Cardiac muscle cell (in vitro differentiated cells and primary cell): ENCODE measurements at places on chromosomes 2 and 18. TPM values are rescaled to one million over a fixed set of nuclear protein-coding genes. Genes with fewer than 3 reads are reported as not detected.

FAM117B gene
- 8.5 and 8.8 TPM in 2 replicates for total RNA-seq

SLC5A7 gene
- total RNA-seq: 0.04 and 0.06 TPM in 2 replicates

XDH gene
- total RNA-seq: 0.25 and 0.69 TPM in 2 replicates

FSHR gene
- 0.95 and 1.9 TPM in 2 replicates for total RNA-seq

CRYGB gene
- not detected in 2 replicates for total RNA-seq

SCG2 gene
- 0.07 TPM in 1 of 2 replicates, not detected in the other for total RNA-seq

ZBTB7C gene
- total RNA-seq: 5.5 and 6.2 TPM in 2 replicates

CGREF1 gene
- total RNA-seq: 0.48 and 1.8 TPM in 2 replicates

SERPINB4 gene
- not detected in 2 replicates for total RNA-seq

ST8SIA5 gene
- 0.67 TPM in 1 of 2 replicates, not detected in the other for total RNA-seq

RBBP8 gene
- 20.6 and 30.1 TPM in 2 replicates for total RNA-seq

KHK gene
- total RNA-seq: 9.0 and 9.6 TPM in 2 replicates

PEX13 gene
- 29.7 and 35.5 TPM in 2 replicates for total RNA-seq

PRLH gene
- total RNA-seq: not detected in 2 replicates

GKN1 gene
- not detected in 2 replicates for total RNA-seq

M1AP gene
- total RNA-seq: not detected in 2 replicates

UBXN2A gene
- total RNA-seq: 14.7 and 19.1 TPM in 2 replicates
